Naive thymus-derived CD4-positive, alpha-beta T cell (primary cell): ENCODE measurements at places on chromosomes 1 and 21.

- DNase-seq, result no peak
Observed at GRCh38 chr1:218496561-218496960, 151.4 kb downstream of the TGFB2 start.

- DNase-seq, result no peak
Observed at GRCh38 chr1:192763243-192763642, 45.6 kb upstream of the RGS2 start.

GRCh38 chr1:87953732-87954344, 625.2 kb downstream of the LMO4 start:
- DNase-seq, result peak; percentile 45

DNA sequence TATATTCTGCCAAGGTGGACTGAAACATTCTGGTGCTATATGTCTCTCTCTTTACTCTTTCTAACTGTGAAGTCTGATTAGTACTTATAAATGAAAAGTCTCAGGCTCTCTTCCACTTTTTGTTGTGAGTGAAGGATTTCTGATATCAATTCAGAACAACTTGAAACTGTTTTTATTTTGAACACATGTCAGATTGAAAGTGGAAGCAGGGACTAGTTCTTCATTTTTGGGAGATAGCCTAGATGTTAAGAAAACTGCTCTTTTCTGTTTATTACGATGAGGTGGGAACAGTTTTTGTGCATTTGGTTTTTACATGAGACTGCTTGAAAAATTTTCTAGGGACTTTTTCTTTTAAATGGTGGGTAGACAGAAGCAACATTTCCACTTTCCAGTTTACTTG, 14.5 kb upstream of the GBP3 start:
- DNase-seq, result no peak

GRCh38 chr1:20716232-20716631, 1.6 kb downstream of the KIF17 start:
- DNase-seq, result no peak

DNA sequence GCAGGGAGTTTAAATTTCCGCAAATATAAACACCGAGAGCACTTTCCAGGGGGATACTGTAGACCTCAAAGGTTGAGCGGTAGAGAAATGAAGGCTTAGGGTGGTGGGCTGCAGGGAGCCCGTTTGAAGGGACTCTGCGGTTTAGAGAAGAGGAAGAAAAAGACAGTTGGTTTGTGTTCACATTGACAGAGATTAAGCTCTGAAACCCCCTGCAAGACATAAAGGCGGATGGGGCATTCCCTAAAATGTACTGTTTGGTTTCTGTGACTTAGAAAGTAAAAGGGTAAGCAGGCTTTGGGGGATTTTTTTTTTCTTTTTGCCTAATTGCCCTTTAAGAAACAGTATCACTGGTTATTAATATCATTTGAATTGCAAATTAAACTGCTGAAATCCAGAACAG, 1.3 kb downstream of the KAZN start:
- no peak for DNase-seq

- DNase-seq, result no peak
Observed at GRCh38 chr1:223543560-223543959, 121.9 kb downstream of the CAPN8 start.

GRCh38 chr1:8706291-8706690, 111.1 kb downstream of the RERE start:
- DNase-seq, result no peak

- no peak for DNase-seq
Observed at GRCh38 chr21:17231771-17232170, 281.1 kb upstream of the CXADR start.

- DNase-seq, result no peak
Observed at GRCh38 chr1:14392161-14392858, 206.2 kb upstream of the KAZN start.

DNA sequence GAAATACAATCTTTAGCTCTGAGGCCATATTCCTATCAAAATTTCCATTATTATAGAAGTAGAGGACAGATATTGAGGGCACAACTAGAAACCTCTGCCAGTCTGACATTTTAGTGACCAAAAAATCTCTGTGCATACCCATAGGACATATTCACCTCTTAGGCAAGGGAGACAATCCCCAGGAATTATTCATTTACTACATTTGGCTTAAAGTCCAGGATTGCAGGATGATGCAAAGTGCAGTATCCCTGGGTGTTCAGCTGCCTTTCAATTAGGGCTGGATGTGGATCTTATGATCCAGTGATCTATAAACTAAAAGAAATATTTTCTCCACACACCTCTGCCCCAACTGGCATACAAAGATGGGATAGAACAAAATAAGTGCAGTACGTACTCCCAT, 50.9 kb downstream of the PTGS2 start:
- DNase-seq, result no peak

- no peak for DNase-seq
Observed at GRCh38 chr1:92536211-92536979, 49.7 kb upstream of the GFI1 start.

DNA sequence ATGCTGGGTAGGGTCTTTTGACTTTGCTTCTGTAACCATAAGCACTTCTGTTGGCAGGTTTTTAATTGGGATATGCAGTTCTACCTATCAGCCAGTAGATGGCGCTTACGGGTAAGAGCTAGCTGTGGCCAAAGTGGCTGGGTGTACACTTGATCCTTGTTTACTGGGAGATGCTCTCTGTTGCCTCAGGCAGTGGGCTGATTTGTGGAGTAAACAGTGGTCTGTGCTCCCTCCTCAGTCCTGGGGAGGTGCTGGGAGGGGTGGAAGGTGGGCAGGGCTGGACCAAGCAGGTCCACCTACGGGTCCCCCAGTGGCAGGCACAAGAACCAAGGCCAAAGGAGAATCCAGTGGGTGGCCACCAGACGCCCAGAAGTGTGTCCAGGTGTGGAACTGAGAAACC, 43.4 kb downstream of the RALGPS2 start:
- DNase-seq, result no peak

- DNase-seq, result no peak
Observed at GRCh38 chr1:81574408-81574807, 226.3 kb upstream of the ADGRL2 start.

- no peak for DNase-seq
Observed at GRCh38 chr1:71083271-71083670, 2.4 kb upstream of the ZRANB2 start.

DNA sequence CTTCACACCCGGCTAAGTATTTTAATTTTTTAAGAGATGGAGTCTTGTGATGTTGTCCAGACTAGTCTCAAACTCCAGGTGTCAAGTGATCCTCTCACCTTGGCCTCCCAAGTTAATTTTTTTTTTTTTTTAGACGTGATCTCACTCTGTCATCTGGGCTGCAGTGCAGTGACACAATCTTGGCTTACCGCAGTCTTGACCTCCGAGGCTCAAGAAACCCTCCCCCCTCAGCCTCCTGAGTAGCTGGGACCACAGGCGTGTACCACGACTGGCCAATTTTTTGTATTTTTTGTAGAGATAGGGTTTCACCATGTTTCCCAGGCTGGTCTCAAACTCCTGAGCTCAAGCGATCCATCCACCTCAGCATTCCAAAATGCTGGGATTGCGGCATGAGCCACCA, 11.7 kb upstream of the IFNLR1 start:
- DNase-seq, result no peak

DNA sequence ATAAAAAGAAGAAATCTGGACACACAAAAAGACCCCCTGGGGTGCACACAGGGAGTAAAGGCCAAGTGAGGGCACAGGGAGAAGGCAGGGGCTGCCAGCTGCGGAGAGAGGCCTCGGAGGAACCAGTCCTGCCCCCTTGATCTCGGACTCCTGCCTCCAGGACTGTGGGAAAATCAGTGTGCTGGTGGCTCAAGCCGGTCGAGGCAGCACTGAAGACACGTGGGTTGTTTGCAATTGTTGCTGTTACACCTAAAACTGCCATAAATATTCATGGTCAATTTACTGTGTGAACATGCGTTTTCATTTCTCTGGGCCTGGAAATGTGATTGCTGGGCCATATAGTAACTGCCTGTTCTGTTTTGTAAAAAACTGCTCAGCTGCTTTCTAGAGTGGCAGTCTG, 18.5 kb downstream of the IBA57 start:
- DNase-seq, result no peak

DNA sequence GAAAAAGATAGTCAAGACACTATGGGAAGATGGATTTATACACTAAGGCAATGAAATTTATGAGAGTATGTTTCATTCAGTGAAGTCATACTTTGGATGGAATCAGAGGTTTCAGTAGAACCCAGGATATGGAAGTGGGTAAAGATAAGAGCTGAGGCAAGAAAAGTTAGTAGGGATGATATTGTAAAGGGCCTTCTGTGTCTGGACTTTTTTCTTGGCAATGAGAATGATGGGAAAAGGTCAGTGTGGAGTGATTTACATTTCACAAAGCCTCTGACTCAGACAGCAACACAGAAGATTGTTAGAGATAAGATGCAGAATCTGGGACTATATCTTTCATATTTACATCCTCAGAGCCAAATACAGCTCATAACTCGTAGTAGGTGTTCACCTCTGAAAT, 32.1 kb downstream of the SH3BGR start:
- DNase-seq, result no peak

- no peak for DNase-seq
Observed at GRCh38 chr1:244958593-244958992, 94.2 kb upstream of the HNRNPU start.

GRCh38 chr1:96011606-96012005, 710.0 kb upstream of the PTBP2 start:
- no peak for DNase-seq

DNA sequence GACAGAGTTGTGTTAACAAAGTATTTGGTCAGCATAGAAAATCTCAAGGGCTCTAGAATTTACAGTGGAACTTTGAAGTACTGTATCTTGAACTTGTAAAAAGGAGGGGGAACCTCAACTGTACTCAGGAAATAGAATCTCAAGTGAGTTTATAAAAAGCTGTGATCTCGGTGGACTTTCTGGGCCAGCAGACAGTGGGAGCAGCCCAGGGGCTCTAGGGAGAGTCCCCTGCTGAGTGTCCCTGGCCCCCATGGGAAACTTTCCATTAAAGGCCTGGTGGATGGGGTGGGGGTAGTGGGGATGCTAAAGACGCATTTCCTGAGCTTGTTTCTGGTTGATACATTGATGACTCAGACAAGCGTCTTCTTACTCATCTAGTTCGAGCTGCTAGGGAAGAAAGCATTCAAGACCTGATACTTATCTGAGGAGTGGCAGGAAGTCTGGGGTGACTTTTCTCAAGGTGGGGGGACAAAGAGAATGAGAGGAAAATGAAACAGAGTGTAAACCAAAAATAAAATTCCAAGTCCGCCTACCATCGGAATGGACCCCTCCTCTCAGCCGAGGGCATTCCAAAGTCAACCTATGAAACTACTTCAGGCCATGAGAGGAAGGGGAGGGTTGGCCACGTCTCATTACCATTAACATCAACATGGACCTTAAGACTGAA, 65.5 kb downstream of the NID1 start:
- no peak for DNase-seq

DNA sequence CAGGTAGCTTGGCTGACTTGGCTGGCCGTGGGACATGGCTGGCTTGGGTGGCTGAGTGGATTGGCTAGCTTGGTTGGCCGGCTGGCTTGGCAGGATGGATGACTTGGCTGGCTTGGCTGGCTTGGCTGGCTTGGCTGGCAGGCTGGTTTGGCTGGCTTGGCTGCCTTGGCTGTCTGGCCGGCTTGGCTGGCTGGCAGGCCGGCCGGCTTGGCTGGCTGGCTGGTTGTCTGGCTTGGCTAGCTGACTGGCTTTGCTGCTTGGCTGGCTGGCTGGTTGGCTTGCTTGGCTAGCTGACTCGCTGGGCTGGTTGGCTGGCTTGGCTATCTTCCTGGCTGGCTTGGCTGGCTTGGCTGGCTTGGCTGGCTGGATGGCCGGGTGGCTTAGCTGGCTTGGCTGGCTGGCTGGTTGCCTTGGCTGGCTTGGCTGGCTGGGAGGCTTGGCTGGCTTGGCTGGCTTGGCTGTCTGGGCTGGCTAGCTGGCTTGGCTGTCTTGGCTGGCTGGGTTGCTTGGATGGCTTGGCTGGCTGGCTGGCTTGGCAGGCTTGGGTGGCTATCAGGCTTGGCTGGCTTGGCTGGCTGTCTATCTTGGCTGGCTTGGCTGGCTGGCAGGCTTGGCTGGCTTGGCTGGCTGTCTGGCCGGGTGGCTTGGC, 129.7 kb upstream of the FAM72C start:
- DNase-seq, result peak; percentile 1

- no peak for DNase-seq
Observed at GRCh38 chr21:38986806-38987632, 181.3 kb downstream of the ETS2 start.

DNA sequence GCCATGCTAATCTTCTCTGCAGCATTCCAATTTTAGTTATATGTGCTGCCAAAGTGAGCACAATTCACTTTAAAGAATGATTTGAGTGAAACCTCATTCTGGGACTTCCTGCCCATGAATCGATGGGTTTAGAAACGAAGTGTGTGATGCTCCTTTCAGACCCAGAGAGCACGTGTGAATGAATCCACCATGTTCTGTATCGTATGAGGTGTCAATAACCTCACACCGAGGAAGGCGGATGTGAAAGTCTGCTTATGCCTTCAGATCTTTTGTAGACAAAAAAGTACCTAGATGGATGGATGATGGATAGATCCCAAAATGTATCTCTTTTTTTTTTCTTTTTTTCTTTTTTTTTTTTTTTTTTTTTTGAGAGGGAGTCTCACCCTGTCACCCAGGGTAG, 13.8 kb downstream of the UBASH3A start:
- DNase-seq, result peak; percentile 31

DNA sequence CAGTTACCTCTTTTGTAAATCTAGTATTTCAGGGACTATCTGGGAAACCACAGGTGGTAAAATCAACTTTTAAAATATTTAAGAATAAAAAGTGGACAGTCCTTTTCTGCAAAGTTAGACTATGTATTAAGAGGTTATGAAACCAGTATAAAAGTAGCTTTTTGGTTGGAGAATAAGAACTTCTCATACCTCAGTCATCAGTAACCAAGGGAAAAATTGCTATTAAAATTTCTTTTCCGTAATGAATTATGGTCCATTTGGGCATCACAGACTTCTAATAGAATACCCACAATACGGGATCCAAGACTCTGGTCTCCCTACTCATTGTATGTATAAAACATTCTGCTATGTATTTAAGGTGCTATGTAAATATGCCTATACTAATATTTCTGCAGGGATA, 51.9 kb downstream of the ABL2 start:
- DNase-seq, result no peak

DNA sequence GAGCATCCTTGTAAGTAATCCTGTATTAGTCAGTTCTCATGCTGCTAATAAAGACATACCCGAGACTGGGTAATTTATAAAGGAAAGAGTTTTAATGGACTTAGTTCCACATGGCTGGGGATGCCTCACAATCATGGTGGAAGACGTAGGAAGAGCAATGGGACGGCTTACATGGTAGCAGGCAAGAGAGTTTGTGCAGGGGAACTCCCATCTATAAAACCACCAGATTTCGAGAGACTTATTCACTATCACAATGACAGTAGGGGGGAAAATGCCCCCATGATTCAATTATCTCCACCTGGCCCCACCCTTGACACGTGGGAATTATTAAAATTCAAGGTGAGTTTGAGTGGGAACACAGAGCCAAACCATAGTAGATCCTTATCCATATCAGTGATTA, 124.7 kb downstream of the HIVEP3 start:
- DNase-seq, result no peak

- no peak for DNase-seq
Observed at GRCh38 chr1:193703121-193703520, 516.7 kb upstream of the B3GALT2 start.

GRCh38 chr1:212852105-212852688, 4.7 kb upstream of the SPATA45 start:
- DNase-seq, result no peak

- no peak for DNase-seq
Observed at GRCh38 chr1:156727926-156728598, at the start of gene METTL25B. TSS of gene METTL25B (plus strand) at chr1:156728469. CDS start at chr1:156729105, 636 bp downstream.

- DNase-seq, result no peak
Observed at GRCh38 chr21:14875704-14876523, 188.9 kb downstream of the NRIP1 start.
